Hematopoietic multipotent progenitor cell treated with erythropoietin and hydrocortisone succinate and interleukin-3 and kit ligand, for 6 days (in vitro differentiated cells): ENCODE measurements at places on chromosomes 6 and 20.

- no peak for DNase-seq
Observed at GRCh38 chr20:42502591-42502990, 687.1 kb downstream of the PTPRT start.

DNA sequence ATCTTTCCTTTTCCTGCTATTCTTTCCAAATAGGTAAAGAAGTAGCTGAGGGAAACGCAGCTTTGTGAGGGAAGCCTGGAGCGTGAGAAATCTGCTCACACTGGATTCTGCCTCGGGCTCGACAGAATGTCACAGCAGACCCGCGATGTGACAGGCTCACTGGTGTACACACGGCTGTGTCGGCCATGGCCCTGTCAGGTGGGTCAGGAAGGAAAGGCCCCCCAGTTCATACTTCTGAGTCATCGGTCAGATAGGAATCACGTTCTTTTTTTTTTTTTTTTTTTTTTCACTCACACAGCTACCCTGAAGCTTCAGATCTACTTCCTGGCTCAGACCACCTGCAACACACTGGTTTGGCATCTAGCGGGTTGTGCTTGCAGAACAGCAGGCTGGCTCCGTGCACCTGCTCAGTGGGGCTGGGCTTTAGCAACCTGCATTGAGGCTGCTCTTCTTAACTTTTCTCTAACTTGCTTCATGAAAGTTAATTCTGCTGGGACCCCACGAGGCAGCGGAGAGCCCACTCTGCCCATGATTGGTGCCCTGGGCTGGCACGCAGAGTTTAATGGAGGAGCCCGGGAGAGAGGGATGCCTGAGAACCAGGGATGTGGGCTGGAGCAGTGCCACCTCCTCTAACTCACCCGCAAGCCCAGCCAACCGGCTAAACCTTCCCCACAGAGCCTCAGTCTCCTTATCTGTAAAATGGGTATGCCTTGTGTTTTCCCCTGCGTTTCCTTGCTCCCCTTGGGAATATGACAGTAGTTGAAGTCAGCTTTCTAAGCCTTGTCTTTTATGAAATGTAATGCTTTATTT lies 61.5 kb upstream of the FNDC1 start:
- peak; percentile 66 for DNase-seq

- DNase-seq: no peak
Observed at GRCh38 chr20:58374906-58375758, 13.9 kb upstream of the VAPB start.

- no peak for DNase-seq
Observed at GRCh38 chr20:34849778-34850177, 22.9 kb downstream of the GGT7 start.

DNA sequence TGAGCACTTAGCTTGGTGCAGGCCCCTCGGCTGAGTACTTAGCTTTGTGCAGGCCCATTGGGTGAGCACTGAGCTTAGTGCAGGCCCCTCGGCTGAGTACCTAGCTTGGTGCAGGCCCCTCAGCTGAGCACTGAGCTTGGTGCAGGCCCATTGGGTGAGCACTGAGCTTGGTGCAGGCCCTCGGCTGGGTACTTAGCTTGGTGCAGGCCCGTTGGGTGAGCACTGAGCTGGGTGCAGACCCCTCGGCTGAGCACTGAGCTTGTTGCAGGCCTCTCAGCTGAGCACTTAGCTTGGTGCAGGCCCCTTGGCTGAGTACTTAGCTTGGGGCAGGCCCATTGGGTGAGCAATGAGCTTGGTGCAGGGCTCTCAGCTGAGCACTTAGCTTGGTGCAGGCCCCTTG lies 387.1 kb downstream of the THBS2 start:
- DNase-seq: no peak

GRCh38 chr20:10221021-10221420 lies 2.4 kb downstream of the SNAP25 start:
- DNase-seq: no peak

DNA sequence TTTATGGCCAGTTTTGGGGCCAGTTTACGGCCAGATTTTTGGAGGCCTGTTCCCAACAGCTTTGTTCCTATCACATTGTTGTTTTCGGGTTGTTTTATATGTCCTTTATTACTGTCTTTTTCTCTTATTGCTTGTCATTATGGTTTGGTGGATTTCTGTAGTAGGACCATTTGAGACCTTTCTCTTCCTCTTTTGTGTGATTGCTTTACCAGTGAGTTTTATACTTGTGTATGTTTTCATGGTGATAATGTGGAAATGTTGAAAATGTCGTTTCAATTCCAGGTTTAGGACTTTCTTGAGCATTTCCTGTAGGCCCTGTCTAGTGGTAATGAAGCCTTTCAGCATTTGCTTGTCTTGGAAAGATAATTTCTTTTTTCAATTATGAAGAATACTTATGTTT lies 17.8 kb downstream of the HLA-B start:
- no peak for DNase-seq

DNA sequence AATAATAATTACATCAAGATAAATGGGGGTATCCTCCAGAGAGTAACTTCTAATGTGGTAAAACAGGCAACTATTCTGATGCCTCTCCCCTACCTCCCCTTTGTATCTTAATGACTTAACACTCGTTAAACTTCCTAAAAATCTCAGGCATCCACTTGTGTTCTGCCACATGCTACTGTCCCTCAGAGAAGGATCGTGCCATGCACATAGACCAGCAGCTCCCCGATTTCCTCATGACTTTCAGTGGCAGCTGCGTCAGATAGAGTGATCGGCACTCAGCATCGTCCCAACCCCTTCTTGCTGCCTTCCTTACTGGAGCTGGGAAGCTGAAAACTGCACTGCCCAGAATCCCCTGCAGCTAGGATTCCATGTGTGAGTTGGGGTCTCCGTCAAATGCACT lies 32.1 kb downstream of the RIPOR2 start:
- DNase-seq: no peak
